Stimulated activated CD8-positive, alpha-beta memory T cell treated with anti-CD3 and anti-CD28 coated beads, Interleukin-4, amount 100 ng/mL, for 1 hour (primary cell): ENCODE measurements at places on chromosomes 5 and 9.

DNA sequence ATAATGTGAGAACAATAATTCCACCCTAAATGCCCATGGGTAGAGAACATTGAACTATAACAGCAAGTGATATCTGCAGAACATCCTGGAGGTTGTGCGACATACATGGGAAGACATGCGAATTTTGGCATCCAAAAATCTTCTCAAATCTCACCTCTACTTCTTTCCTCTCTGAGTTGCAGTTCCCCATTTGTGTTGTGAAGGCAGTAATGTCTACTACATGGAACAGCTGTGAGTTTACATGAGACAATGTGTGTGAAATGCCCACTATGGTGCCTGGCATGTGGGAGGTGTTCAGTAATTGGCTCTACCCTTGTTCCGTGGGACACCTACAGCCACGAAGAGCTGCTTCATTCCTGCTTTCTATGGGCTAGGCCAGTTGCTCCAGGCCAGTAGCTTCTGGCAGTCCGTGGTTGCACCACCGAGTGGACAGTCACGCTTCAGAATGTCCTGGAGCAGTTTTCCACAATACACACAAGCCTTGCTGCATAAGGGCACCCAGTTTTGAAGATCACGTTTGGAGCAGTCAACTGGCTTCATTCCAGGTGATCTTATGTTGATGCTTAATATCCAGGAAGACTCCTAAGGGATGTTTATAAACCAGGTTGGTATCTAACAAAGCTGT lies 297.7 kb downstream of the DEPDC1B start:
- DNase-seq = no peak

GRCh38 chr5:139954462-139954861 lies 88.6 kb downstream of the NRG2 start:
- DNase-seq = no peak

- no peak for DNase-seq
Observed at GRCh38 chr5:10528056-10528816, 35.6 kb upstream of the ANKRD33B start.

DNA sequence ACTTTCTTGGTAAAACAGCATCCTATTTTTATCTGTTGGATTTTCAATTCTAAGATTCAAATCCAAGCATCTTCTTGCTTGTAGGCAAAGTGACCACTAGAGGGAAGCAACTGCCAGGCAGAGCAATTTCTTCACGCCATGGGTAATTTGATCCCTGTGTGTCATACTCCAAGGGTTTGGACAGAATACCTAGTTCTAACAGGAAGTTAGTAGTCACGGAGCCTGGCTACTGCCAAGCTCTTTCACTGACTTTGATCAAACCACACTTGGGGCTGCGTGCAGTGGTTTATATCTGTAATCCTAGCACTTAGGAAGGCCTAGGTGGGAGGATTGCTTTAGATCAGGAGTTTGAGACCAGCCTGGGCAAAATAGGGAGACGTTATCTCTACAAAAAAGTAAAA lies 473.6 kb upstream of the TNC start:
- DNase-seq = no peak

- no peak for DNase-seq
Observed at GRCh38 chr9:21413624-21414023, 4.7 kb downstream of the IFNA8 start.

DNA sequence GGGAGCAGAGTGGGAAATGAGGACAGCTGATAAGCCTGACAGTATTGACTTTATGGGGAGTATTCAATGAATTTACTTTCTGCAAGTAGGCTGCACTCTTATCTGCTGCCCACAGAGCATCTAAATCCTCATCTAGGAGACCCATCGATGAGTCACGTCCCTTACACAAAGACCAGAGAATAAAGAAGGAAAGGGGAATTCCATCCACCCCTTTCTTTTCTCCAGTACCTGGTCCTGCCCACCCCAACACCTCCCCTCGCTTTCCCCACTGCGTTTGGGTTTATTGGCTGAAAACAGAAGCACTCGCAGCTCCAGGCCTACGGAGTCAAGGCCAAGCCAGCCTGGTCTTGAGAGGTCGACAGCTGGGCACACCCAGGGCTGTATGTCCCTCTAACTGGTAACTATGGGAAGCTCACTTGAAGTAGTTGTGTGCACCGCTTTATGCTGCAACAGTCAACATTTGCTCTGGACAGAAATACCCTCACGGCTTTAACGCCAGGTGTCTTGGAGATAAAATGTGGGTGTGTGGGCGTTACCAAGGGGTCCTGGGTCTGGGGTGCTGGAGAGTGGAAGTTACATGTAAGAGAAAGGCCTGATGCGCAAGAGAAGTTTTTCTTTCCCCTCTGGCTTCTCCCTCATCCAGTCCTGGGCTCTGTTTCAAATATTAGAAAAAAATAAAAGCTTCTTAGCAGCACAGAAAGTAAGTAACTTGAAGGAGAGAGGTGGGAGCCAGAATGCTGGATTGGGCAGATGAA lies 14.5 kb upstream of the TAL2 start:
- DNase-seq = no peak

DNA sequence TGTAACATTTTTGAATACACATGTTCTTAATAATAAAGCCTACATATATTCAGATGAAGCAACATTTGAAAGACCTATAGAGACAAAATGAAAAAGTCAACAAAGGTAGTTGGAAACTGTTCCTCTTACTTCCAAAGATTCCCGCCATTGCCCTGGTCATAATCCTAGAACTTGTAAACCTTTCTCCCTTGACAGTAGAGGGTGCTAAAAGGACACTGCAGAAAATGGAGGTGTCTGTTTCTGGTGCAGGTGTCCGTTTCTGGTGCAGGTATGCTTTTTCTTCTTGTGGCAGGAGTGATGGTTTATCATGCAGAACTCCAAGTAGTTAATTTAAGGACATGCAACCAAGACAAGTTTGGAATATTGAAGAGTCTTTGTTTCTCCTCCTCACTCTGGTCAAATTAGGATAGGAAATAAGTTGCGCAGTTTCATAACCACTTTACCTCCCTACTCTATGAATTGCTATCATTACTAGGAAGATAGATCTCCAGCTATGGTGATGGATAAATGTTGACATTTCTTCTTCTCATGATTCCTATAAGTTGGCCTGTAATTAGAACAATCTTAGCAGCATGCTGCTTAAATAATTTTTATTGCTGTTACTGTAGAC lies 56.0 kb upstream of the FAM174A start:
- no peak for DNase-seq

DNA sequence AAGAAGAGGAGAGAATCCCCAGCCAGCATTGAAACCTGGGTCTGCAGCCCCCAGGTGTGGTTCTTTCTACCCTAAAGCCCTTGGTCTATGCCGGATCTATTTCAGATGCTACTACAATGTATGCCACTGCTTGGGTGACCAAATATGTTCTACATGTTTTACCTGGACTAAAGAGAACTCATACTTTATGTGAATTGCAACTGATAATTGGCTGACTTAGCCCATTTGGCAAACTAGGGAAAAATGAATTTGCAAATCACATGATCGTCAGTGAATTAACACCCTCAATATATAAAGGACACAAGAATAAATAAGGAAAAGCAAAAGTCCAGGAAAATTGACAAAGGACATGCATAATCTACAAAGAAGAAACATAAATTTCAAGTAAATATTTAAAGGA lies 308.8 kb upstream of the IRX2 start:
- no peak for DNase-seq

- no peak for DNase-seq
Observed at GRCh38 chr9:115106642-115107041, 11.3 kb downstream of the TNC start.

DNA sequence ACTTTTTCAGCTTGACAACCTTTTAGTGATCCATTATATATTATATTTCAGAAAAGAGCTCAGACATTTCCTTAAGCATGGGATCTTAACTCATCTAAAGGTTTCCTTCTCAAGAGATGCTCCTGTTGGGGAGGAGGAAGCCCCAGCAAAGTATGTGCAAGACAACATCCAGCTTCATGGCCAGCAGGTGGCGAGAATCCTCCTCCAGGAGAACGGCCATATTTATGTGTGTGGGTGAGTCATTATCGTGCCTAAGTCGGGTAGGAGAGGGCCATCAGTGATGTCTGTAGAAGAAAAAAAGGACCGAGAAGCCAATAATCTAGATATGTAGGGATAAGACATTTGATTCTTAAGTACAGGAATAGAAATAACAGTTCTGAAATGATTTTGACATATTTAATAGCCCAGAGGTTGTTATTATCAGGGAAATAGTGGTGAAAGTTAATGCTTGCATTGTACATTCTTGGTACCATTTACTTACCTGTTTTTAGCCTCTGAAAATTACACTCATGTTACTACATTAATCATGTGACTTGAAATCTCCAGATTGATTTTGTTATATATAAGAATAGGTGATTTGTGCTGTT lies 28.2 kb downstream of the MTRR start:
- no peak for DNase-seq

- no peak for DNase-seq
Observed at GRCh38 chr9:16257604-16258003, 612.9 kb downstream of the BNC2 start.

GRCh38 chr5:61334868-61335615 lies 3.0 kb downstream of the ZSWIM6 start:
- no peak for DNase-seq

DNA sequence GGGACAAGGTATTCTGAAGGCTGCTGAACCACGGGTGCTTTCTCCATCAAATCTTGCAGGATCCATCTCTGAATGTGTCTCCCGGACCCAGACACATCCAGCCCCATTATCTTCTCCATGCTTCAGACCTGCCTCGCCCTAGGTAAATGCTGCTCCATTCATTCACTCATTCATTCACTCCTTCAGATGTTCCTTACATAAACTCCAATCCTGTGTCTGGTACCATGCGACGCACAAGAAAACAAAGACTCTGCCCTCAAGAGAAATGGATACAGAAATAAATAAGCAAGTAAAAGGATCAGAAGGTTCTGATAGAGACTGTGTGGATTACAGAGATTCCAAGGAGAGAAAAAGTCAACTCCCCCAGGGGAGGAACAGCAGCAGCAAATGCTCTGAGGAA lies 7.9 kb upstream of the PSMB7 start:
- DNase-seq = no peak

DNA sequence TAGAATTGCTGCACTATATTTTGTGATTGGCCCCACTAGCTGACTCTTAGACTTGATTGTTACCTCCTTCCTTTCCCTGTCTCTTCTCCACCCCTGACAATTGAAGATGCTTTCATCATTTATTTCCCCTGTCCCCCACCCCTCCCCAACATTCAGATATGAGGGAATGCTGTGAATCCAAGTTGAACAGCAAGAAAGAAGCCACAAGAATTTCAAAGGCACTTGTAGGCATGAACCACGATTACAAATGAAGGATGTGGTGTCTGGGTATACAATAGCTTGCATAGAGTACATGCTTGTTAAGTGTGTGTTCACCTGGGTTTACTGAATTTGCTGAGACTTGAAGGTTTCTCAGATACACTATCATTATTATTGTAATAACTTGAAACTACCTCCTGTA lies 78.3 kb upstream of the TRIO start:
- no peak for DNase-seq

DNA sequence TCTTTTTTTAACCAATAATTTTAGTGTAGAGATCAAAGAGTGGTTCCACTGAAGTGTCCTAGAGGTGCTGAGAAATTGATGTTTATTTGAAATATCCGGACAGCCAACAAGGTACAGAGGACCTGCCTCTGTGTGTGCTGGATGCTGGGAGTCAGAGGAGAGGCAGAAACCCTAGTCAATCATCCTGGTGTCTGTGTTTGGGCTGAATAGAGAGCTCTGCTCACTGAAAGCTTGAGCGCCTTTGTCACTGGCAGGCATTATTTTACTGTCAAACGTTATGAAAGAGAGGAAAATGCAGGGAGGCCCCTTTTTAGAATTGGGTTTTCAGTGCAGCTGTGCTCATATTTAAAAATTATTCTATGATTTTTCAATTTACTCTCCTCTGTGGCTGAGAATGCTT lies 480.3 kb upstream of the TYRP1 start:
- no peak for DNase-seq
